ENCODE measurements at places on chromosomes 3 and 15.

DNA sequence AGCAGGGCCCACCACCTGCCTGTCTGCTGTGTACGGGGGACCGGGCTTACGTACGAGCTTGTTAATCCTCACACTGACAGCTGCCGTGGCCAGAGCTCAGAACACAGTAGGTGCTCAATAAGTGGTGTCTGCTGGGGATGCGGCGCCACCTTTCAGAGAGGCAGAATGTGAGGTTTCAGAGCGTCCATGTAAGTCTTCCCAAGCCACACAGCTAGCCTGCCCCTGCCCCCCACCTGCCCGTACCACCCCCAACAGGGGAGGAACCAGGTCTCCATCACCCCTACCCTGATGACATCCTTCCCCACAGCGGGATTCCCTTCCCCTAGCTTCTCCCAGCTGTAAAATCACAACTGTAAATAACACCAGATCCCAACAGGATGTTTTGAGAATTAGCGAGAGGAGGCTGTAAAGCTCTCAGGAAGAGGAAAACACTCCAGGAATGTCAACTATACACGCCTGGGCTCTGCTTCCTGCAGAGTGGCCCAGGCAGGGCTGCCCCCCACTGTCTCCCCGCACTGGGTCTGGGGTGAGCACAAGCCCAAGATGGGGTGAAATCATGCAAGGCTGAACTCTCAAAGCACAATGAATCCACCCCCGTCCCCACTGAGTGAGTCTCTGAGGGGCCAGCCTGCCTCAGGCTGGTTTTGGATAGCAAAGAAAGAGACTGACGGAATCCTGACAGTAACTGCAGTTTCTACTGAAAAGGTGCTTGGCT lies 250.1 kb upstream of the LYSMD4 start:
- no peak for DNase-seq

DNA sequence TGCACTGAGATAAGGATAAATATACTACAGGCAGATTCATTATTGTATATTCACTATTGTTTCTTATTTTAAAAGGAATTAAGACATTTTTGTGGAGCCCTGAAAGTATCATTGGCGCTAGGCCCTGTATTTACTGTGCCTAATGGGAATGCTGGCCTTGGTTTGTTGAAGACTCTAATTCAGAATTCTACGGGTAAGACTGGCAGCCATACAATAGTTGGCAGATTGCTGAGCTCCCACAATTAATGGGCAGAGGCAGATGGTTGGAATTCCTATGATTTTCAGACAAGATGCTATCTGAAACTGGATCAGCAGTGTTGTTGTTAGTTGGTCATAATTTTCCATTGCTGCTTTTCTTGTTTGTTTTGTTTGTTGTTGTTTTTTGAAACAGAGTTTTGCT lies 14.7 kb downstream of the PGBD4 start:
- no peak for DNase-seq

GRCh38 chr3:1380926-1381646 lies 288.3 kb downstream of the CNTN6 start:
- DNase-seq, result no peak

DNA sequence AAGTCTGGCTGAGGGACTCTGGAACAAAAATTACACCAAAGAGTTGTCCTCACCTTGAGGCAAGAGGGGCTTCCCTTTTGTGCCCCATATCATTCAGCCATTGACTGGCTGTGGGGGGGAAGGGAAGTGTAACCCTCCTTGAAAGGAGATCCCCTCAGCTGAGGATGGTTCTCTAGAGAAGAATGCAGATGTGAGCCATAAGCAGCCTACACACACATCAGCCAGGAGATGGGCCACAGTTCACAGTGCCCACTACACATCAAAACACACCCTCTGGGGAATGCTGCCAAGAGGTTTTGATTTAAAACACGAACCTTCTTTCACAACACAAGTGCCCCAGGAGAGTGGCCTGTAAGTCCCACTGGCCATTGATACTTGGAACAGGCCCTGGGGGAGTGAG lies 231.2 kb upstream of the CTDSPL start:
- DNase-seq, result no peak

DNA sequence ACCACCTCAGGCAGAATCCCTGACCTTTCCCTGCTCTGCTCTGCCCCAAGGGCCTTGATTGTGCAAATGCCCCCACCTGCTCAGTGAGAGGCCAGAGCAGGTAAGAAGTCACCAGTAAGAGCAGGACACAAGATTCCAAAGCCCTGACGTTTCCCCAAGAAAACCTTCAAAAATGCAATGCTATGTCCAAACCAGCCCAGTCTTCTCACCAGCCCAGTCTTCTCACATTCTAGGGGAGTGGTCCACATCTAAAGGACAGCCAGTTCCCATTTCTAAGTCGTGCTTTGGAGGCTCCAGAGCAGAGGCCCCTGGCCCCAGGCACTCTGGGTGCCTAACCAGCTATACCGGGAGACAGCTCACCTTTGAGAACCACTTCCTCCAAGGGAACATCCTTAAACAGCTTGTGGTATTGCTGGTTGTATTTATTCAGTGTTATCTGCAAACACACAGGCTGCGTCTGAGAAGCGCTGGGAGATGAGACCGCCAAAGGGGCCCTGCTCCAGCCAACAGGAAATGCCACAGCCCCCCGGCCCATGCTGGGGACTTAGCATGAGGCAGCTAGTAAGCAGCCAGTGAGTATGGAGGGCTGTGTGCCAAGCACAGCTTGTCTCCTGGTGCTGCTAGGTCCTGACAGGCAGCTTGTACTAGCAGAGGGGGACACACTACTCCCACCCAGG lies 29.3 kb downstream of the GRAMD2A start:
- DNase-seq, result no peak

DNA sequence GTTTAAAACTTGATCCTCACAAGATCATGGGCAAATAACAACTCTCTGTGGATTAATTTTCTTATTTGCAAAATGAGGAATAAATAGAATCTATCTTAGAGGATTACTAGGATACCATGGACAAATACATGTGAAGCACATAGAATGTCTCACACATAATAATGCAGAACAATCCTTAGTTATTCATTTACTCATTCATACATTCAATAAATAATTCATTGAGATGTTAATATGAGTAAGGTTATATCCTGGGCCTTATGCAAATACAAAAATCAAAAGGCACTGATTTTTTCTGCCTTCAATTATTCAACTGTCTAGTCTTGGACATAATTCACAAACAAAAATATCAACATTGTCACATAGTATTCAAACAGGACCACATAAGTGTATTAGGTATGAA lies 654.1 kb downstream of the MECOM start:
- DNase-seq, result no peak

DNA sequence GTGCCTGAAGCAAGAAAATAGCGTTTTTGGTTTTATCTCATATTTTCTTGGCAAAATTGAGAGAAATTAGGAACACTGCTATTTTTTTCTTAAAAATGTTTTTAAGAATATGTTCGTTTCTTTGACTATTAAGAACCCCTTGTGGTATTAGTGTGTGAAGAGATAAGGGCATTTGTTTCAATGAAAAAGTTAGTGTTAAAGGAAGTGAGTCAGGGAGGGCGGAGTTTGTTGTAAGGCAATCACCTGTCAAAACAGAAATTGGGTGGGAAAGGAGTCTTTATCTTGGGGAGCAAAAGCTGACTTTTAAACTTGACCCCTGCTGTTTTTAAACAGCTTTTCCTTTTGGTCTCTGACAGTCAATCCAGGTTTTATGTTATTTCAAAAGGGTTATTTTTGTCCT lies 4.2 kb downstream of the RAP2B start:
- DNase-seq, result no peak

DNA sequence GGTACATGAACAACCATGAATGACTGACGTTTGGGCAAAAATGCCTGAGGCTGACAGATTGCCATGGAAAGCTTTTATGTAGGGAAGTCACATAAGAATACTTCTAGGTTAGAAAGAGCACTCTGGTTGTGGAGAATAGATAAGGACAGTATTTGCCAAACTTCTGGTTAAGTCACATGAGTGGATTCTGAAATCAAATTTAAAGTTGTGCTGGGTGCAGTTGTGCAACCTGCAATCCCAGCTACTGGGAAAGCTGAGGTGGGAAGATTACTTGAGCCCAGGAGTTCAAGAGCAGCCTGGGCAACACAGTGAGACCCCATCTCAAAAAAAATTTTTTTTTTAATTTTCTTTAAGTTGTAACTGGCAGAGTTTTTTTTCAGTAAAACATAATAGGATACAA lies 7.2 kb upstream of the ZNF148 start:
- peak; percentile 37 for DNase-seq

- peak; percentile 60 for DNase-seq
Observed at GRCh38 chr15:90883526-90883975, 753 bp upstream of the FES start.

DNA sequence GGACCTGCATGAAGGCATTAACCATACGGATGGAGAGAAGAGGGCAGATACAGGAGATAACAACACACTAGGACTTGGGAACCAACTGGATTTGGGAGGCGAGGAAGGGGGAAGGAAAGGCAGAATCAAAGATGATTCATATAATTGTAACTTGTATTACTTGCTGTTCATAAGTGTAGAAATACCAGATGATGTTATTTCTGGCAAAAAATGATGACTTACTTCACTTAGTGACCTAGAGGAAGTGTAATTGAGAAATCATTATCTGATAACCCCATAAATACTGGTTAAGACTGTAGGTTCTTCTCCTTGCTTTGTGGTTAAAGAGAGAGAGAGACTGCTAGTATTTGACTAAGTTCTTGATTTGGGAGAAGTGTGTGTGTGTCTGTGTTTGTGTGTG lies 50.5 kb upstream of the GK5 start:
- DNase-seq, result no peak

GRCh38 chr3:72912532-72912931 lies 24.7 kb downstream of the GXYLT2 start:
- DNase-seq, result no peak

- no peak for DNase-seq
Observed at GRCh38 chr3:21220944-21221343, 530.1 kb downstream of the ZNF385D start.

- DNase-seq, result no peak
Observed at GRCh38 chr3:149369991-149370866, 7.2 kb downstream of the TM4SF1 start.

DNA sequence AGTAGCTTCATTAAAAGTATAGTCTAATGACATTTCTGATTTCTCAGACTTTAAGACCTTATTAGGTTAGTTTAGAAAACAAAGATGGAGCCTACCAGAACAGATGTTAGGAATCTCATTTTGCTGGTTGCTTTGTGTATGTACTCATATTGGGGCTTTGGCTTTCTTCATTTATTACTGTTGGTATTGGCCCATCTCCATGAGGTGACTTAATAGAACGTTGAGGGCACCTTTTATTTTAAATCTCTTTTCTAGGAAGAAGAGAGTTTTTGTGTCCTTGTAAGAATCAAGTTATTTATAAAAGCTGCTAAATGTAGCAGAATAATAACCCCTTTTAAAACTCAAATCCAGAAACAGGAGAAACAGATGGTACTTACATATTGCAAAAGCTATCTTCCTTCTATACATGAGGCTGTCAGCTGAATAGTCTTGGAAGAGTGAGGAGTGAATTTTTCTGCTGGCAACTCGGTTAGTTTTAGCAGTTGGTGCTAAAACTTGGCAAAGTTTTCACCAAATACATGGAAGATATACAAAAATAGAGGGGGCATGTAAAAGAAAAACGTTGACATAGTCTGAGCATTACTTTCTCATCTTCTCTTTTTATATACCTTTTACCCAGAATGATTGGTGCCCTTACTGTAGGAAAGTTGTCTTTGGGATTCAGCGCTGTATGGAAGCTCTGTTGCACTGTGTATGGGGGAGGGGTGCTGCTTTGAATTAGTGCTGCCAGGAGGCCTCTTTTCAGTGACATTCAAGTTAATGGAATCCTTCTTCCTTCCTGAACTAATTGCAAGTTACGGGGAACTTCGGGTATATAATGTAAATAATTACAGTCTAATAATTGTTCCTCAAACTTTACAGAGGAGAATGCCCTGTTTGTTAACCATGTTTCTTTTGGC lies 35.8 kb downstream of the CTNNB1 start:
- DNase-seq, result no peak

GRCh38 chr15:57568299-57568698 lies 23.4 kb upstream of the MYZAP start:
- DNase-seq, result no peak

DNA sequence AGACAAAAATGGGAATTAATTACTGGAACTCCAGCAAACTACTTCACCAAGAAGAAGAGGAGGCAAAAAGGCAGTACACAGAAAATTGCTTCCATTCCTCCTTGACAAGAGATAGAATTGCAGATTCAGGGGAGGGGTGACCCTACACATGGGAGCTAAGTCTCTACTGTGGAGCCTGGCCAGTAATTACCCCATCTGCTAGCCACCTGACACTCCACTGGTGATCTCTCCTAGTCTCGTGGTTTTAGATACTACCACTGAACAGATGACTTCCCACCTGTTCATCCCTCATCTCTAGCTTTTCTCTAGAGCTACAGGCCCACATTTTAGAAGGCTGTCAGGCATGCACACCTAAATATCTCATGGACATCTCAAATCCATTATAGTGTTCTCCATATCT lies 224.3 kb upstream of the NR2F2 start:
- no peak for DNase-seq

- no peak for DNase-seq
Observed at GRCh38 chr3:12926660-12927059, 85.3 kb upstream of the RPL32 start.

- DNase-seq, result no peak
Observed at GRCh38 chr15:37893309-37893708, 41.1 kb upstream of the TMCO5A start.

DNA sequence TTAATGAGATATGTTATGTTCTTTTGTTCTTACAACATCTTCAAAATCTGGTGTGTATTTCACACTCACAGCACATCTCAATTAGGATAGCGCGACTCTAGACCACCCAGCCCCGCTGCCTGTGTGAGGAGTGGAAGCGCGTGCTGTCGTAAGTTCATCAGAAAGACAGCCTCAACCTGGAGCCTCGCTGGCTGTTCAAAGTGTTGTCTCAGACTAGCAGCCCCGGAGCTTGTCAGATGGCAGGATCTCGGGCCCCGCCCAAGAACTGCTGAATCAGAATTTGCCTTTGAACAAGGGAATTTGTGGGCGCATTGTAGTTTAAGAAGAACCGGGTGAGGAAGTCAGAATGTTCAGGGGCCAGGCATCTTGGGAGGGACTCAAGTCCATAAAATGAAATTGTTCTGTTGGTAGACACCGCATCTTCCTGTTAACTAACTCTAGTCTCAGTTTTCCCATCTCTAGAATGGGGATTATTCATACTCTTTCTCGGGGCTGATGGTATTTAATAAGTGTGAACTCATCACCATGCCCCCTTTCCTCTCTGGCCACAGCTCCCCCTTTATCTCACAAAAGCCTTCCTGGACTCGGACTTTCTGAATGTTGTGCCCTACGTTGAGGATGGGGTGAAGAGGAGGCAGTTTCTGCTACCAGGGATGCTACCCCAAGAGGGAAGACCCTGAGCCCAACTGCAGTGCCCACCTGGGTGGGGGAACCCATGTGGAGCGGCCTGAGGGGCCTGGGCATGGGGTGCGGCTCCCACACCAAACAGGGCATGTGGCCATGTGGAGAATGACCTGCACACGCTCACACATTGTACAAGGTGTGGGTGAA lies 40.4 kb downstream of the BHLHE40 start:
- no peak for DNase-seq

GRCh38 chr15:81752974-81753373 lies 292.8 kb downstream of the MEX3B start:
- DNase-seq, result no peak

All from Karpas-422 (cell line).